ENCODE measurements at places on chromosomes 5 and 9. TPM values are rescaled to one million over a fixed set of nuclear protein-coding genes. Genes with fewer than 3 reads are reported as not detected.

DNA sequence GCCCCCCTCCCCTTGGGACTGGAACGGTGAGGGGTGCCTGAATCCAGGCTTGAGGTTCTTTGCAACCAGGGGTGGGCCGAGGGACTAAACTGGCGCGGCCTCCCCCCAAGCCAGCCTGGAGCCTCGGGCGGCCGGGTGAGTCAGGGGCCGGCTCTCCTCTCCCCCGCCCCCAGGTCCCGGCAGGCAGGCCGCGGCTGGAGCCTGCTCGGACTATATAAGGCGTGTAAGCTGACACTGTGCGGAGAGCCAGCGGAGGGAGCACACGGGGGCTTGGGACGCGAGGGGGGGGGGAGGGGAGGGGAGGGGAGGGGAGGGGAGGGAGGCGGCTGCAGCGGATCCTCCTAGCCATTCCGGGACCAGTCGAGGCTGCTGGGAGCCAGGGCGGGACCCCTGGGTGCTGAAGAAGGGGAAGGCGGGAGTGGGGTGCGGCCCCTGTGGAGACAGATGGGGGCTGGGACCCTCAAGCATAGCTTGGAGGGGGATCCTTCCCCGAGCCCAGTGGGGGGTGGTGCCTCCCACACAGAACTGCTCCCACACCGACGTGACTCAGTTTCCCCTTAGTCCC, 595 bp downstream of the PDLIM7 start:
- DNase-seq = peak; percentile 66

- no peak for DNase-seq
Measured at GRCh38 chr5:88743231-88743834, 139.7 kb downstream of the MEF2C start.

The WWC1 gene
- 28.6 TPM for polyA plus RNA-seq

- DNase-seq = no peak
Measured at GRCh38 chr9:8825585-8826147, 1026.1 kb upstream of the DMAC1 start.

The GRXCR2 gene
- 0.03 TPM for polyA plus RNA-seq

DNA sequence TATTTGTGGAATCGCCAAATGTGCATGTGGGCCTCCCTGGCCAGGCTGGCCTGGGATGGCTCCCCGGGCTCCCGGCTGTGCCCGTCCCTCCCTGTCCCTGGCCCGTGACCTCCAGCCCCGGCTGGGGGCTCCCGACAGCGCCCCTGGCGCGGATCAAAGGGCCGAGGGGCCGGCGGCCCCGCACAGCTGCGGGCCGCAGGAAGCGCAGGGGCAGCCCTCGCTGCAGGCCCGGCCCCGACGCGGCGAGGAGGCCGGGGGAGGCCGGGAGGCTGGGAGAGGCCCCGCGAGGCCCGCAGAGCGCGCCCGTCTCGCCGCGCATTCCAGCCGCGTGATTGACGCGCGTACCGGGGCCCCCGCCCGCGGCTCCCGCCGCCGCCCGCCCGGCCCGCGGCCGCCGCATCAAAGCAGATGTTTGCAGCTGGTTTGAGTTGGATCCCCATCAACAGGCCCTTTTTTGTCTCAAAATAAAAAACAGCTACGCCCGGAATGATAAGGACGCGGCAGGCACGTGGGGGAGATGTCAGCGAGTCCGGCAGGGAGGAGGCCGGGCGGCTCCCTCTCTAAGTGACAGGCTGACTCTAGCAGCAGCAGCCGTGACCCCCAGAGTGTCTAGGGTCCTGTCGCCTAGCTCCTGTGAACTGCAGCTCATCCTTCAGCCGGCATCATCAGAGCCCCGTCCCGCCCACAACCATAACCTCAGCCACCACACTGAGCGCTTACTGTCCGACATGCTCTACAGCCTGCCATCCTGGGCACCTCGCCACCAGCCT, 69.4 kb downstream of the LMX1B start:
- DNase-seq = no peak

The PDZD2 gene
- polyA plus RNA-seq = 4.7 TPM

DNA sequence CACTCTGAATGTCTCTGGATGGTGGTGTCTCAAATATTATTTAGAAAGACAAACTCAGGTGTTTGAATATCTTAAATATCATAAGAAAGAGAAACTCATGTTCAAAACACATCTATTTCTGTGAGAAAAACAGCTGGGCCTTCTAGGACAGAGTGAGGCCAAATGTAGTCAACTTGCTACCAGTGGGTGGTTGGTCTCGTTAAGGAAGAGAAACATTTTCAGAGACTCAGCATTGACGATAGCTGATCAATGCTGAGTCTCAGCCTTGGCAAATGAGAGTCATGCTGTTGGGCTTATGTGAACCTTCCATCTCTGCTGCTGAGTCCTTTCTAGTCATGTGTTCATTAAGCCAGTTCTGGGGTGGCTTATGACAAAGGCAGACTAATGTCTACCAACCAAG, 418.0 kb downstream of the CETN3 start:
- DNase-seq = no peak

The SEMA4D gene
- 32.8 TPM for polyA plus RNA-seq

GRCh38 chr9:114991861-114992260, 61.5 kb upstream of the TNFSF8 start:
- DNase-seq = no peak

The TEK gene
- polyA plus RNA-seq = 14.6 TPM

DNA sequence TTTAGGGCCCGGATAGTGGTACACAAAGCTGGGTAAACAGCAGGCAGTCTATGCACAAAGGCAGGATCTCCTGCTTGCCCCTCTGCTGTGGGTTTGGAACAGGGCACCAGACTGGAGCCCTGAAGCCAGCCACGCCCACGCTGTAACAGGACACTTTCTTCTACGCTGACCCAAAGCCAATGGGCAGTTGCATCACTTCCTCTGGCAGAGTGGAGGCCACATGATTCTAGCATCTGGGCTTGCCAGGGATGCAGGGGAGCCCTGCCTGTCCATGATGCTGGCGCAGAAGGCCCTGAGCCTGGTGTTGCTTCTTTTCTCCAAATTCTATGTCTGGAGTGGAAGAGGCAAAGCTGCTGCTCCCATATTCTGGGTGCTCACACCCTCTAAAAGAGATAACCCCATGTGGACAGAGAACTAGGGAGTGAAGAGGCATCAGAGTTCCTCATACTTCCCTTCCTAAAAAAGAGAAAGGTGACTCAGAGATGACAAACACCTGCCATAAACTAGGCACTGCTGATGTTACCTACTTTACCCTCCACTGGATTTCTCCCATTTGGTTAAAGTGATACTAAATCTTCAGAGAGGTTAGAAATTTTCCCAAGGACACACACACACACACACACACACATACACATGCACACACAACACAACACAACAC, 260.3 kb upstream of the KLF4 start:
- no peak for DNase-seq

DNA sequence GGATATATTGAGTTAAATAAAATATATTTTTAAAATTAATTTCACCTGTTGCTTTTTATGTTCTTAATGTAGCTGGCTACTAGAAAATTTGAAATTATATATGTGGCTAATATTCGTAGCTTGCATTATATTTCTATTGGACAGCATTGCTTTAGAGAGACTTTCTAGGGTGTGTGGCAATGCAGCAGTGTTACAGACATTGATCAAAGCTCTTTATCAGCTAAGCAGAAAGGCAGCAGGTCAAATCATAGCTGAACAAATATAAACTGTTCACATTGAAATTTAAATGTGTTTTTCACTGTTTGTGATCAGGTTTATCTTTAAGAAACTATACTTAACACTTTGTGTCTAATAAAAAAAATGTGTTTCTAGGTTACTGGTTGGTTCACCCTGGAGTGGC, 52.6 kb downstream of the ITGA2 start:
- no peak for DNase-seq
